ENCODE measurements at places on chromosomes 4 and X.

GRCh38 chr4:88696630-88697029 lies 999 bp downstream of the NAP1L5 start:
- DNase-seq, result no peak

DNA sequence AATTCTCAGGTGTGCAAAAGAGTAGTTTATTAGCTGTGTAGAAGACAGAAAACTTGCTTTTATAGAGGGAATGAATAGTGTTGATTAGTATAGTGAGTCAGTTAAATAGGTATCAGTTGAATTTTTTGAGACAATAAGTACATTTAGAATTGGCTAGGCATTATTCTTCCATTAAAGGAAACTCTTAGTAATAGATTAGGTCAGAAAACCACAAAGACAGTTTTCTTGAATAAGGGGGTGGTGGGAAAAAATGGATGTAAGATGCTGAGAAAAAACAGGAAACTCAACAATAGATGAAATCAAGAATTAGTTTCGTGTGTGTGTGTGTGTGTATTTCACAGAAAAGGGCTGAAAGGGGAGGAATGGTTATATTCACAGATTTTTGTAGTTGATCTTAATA lies 16.8 kb downstream of the CD38 start:
- DNase-seq, result no peak

GRCh38 chr4:56112377-56112776 lies 163.6 kb downstream of the CEP135 start:
- DNase-seq, result no peak

DNA sequence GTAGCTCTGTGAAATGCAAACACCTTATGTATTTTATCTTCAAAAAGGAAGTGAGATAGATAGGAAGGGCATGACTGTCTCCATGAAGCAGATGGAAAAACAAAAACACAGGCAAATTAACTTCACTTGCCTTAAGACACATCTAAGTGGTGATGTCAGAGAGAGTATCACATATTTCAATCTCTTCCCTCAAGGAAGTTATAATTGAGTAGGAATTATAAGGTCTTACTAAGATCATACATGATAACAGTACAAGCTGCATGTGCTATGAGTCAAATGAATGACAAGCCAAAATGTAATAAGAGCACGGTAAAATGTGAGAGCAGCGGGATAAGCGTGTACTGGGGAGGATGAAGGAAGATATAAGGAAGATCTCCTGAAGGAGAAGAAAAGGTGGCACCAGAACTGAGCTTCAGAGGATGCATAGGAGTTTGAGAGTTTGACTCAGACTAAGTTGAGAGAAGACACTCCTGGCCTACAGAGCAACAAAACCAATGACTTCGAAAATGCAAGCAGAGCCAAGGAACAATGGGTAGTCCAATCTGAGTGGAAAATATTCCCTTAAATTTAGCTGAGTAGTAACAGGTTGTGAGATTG lies 43.3 kb upstream of the GALNT7 start:
- DNase-seq, result no peak

- DNase-seq, result peak; percentile 1
Observed at GRCh38 chr4:99235955-99236354, 16.9 kb upstream of the ADH6 start.

GRCh38 chr4:128596115-128596514 lies 213.4 kb upstream of the JADE1 start:
- no peak for DNase-seq

- DNase-seq, result no peak
Observed at GRCh38 chr4:40877081-40877480, 127.3 kb downstream of the NSUN7 start.

- no peak for DNase-seq
Observed at GRCh38 chr4:6271701-6272465, 2.2 kb downstream of the WFS1 start.

DNA sequence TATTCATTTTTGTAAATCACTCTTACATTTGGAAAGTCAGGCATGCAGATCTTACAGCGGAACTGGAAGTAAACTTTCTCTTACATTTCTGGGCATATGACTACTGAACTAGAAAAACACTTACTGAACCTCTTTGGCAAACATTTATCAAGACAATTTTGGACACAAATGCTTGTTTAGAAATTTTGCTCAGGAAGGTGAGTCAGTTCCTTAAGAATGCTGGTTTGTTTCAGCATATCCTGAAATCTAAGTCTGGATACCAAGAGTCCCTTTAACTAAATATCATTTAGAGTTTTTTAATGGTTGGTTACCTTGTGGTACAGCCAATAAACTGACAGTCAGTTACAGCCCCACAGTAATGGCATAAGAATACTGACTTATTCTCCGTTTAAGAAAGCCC lies 15.0 kb downstream of the SHISA3 start:
- DNase-seq, result no peak

Measured in NCI-H345 (cell line).